ENCODE measurements at places on chromosomes 1 and 21.

DNA sequence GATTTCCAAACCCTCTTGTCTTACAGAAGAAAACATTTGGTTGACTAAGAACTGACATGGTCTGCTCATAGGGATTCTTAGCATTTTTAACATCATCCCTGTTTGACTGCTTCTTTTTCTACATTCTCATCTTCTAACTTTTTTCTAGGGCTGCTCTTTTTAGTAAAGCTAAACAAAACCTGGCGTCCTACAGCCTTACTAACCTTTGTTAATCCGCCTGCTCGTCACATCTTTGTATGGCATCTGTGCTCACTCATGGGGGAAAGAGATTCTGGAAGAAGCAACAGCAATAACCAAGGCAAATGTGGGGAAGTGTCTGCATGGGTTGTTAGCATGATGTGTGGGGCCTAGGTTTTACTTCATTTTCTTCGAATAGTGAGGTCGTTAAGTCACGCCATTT lies 92.0 kb downstream of the KIF1B start:
- DNase-seq, result no peak

GRCh38 chr1:235708390-235708962 lies 58.9 kb upstream of the GNG4 start:
- DNase-seq, result no peak

- no peak for DNase-seq
These were observed 133.0 kb downstream of the GPR52 start for GRCh38 chr1:174580801-174581200.

- DNase-seq, result no peak
These were observed 183.3 kb upstream of the ADGRL2 start for GRCh38 chr1:81617308-81617967.

DNA sequence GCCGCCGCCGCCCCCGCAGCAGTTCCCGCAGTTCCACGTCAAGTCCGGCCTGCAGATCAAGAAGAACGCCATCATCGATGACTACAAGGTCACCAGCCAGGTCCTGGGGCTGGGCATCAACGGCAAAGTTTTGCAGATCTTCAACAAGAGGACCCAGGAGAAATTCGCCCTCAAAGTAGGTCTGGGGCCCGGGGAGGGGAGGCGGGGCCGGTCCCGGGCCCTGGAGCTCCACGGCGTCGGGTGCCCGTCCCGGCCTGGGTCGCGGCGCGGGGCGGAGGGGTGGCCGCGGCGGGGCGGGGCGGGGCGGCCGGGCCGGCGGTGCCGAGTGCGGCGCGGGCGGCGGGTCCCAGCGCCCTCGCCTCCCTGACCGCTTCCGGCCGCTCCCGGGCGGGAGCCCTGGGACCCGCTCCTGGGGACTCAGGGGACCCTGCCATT lies 646 bp downstream of the MAPKAPK2 start:
- no peak for DNase-seq

- DNase-seq, result no peak
These were observed 278.0 kb downstream of the HLX start for GRCh38 chr1:221157026-221157761.

GRCh38 chr1:154714052-154714623 lies 106.2 kb upstream of the ADAR start:
- no peak for DNase-seq

- DNase-seq, result no peak
These were observed 34.5 kb downstream of the SYDE2 start for GRCh38 chr1:85166351-85166750.

- DNase-seq, result no peak
These were observed 762.6 kb downstream of the MRPL39 start for GRCh38 chr21:24844671-24845070.

GRCh38 chr1:62325081-62325480 lies 5.8 kb upstream of the KANK4 start:
- no peak for DNase-seq

- DNase-seq, result no peak
These were observed 120.7 kb downstream of the NFIA start for GRCh38 chr1:61202854-61203598.

GRCh38 chr1:153233448-153233847 lies 16.1 kb downstream of the PRR9 start:
- DNase-seq, result no peak

GRCh38 chr1:156103521-156103947 lies 11.0 kb upstream of the LMNA start:
- no peak for DNase-seq

- DNase-seq, result no peak
These were observed 208.3 kb upstream of the NCAM2 start for GRCh38 chr21:20789729-20790500.

- DNase-seq, result no peak
These were observed 155.9 kb upstream of the L1TD1 start for GRCh38 chr1:62038594-62039284.

- DNase-seq, result no peak
These were observed 371.6 kb upstream of the RUNX1 start for GRCh38 chr21:35420656-35421055.

GRCh38 chr1:241513378-241513777 lies 6.2 kb downstream of the FH start:
- no peak for DNase-seq

- DNase-seq, result no peak
These were observed 332.1 kb downstream of the RRAGC start for GRCh38 chr1:38527373-38527966.

GRCh38 chr1:23638786-23639241 lies 52.8 kb upstream of the RPL11 start:
- no peak for DNase-seq

GRCh38 chr1:32159189-32159588 lies 20.3 kb upstream of the TXLNA start:
- no peak for DNase-seq

- no peak for DNase-seq
These were observed at the start of gene TBX15 for GRCh38 chr1:118988186-118989005. TBX15 (minus strand) TSS chr1:118988343; CDS start chr1:118987795, 548 bp downstream.

DNA sequence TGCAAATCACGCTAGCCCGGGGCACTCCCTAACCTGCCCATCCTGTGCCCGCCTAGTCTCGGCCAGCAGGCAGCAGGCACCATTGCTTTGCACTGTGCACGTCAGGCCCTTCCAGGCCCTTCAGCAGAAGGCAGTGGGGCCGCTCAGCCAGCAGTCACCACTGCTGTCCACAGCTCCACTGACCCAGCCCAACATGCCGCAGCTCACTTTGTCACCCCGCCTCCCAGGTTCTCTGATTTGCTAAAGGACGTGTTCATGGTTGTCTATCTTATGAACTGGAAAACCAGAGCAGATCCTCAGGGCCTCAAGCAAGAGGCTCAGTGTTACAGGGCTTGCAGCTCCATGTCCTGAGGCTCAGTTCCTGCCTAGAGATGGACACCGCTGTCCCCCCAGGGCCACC lies 14.2 kb upstream of the SPOCD1 start:
- DNase-seq, result no peak

- no peak for DNase-seq
These were observed 40.9 kb upstream of the RALGPS2 start for GRCh38 chr1:178684111-178684510.

DNA sequence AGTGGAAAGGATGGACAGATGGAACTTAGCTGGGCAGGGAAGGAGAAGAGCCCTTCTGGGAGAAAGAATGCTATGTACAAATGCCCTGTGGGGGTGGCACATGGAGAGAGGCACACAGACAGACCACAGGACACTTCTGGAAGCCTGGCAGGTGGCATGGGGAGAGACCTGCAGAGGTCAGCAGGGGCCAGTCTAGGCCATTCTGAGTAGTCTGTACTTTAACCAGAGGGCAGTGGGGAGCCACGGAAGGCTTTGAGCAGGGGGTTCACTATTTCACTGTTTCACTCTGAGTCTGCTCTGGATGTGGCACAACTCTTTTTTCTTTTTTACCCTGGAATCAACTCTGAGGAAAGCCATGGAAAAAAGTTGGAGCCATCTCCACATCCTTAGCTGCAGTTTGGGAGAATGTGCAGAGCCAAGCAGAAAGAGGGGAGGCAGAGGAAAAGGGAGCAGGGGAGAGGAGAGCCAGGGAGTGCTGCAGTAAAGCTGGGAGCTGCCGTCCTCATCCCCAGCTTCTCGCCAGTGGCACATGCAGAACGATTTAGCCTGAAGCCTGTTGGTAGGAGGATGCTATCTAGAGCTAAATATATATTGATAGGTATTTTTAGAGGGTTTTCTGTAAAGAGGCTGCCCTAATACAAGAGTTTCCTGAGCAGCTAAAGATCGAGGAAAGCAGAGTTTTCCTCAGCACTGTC lies 34.0 kb downstream of the CACNA1E start:
- no peak for DNase-seq

DNA sequence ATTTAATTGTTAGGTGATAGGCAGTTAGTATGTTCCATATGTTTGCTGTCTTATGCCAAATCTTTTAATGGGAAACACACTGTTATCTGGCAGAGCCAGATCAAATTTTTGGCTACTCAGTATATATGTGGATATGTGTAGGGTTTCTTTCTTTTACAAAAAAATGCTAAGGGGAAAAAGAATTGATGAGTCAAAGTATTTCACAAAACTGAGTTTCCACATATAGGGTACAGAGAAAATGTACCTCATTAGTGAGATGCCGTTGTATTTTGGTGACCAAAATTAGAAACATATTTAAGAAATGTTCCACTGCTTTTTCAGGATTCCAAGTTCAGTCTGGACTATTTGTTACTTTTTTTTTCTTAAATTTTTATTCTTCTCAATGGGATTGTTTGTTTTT lies 201.2 kb upstream of the PTGFR start:
- DNase-seq, result no peak

- DNase-seq, result no peak
These were observed 85.9 kb downstream of the USP24 start for GRCh38 chr1:55129194-55129728.

DNA sequence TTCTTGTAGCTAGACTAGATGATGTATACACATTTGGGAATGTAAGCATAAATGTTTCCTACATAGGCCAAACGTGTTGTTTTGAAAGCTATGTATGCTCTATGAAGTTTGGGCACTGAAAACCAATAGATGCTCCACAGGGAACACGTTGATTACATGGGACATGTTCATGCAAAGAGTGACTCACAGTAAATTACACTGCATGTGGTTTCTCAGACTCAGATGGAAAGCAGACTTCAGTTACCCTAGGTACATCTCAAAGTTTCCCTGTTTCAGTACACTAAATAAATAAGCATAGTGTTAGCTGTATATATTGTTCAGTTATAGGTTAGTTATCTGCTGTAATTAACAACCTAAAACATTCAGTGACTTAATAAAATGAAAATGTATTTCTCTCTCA lies 301.9 kb upstream of the RUNX1 start:
- no peak for DNase-seq

DNA sequence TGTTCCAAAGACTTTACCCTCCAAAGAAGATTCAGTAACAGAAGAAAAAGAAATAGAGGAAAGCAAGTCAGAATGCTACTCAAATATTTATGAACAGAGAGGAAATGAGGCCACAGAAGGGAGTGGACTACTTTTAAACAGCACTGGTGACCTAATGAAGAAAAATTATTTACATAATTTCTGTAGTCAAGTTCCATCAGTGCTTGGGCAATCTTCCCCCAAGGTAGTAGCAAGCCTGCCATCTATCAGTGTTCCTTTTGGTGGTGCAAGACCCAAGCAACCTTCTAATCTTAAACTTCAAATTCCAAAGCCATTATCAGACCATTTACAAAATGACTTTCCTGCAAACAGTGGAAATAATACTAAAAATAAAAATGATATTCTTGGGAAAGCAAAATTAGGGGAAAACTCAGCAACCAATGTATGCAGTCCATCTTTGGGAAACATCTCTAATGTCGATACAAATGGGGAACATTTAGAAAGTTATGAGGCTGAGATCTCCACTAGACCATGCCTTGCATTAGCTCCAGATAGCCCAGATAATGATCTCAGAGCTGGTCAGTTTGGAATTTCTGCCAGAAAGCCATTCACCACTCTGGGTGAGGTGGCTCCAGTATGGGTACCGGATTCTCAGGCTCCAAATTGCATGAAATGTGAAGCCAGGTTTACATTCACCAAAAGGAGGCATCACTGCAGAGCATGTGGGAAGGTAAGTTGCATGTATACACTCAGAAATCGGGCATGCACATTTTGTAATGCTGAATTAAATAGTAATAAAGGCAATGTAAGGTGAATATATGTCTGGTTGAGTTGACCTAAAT lies 97.2 kb downstream of the ZFYVE9 start:
- no peak for DNase-seq
